Activated T-cell treated with anti-CD3 and anti-CD28 coated beads, Interleukin-2, amount 50 U/mL, for 72 hours (primary cell): ENCODE measurements at places on chromosomes 11 and 22.

DNA sequence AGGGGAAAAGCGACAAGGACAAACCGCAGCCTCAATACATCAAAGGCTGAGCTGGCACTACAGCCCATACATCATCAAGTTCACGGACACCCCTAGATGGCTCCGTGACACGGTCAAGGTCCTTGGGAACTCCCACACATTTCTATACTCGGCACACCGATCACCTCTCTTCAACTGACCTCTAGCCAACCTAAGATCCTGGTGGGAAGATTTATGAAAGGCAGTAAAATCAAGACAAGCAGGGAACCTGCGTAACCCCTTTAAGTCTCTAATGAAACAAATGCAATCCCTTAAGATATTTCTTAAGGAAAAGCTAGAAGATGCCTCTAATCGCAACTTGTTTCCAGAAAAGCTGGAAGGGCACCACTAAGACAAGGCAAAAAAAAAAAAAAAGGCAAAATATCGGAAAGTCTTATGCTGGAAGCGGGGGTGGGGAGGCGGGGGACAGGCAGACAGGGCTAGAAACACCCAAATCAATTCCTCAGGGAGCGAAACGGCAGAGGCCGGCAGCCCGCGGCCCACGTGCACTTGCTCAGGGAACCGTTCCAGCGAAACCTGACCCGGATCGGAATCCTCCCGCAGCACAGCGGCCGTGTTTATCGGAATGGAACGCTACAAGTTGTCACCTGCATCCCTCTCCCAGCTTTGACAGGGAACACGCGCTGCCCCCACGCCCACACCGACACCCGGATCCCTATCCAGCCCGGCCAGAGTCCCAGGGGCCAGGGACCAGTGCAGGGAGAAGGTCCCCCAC, 1.4 kb downstream of the ARHGAP20 start:
- DNase-seq, result no peak

GRCh38 chr11:97607291-97608000, 1217.6 kb downstream of the JRKL start:
- DNase-seq, result no peak

GRCh38 chr22:50700387-50701075, 27.9 kb downstream of the SHANK3 start:
- no peak for DNase-seq

GRCh38 chr11:40202589-40203270, 1256.7 kb downstream of the LRRC4C start:
- no peak for DNase-seq

DNA sequence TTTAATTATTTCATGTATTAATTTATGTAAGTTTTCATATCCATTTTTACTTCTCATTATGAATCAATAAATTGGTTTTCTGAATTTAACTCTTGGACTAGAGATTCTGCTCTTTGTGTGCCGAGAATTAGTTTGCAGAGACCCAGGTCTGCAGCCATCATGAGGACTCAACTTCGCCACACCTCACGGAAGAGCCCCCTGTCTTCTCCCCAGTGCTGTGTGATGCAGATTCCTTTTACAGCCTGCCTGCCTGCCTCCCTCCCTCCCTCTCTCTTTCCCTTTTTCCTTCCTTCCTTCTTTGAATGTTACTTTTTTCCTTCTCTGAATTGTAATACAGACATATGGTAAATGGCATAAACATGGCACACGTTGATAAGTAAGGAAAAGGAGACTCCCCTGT, 947.7 kb downstream of the TBC1D22A start:
- no peak for DNase-seq

DNA sequence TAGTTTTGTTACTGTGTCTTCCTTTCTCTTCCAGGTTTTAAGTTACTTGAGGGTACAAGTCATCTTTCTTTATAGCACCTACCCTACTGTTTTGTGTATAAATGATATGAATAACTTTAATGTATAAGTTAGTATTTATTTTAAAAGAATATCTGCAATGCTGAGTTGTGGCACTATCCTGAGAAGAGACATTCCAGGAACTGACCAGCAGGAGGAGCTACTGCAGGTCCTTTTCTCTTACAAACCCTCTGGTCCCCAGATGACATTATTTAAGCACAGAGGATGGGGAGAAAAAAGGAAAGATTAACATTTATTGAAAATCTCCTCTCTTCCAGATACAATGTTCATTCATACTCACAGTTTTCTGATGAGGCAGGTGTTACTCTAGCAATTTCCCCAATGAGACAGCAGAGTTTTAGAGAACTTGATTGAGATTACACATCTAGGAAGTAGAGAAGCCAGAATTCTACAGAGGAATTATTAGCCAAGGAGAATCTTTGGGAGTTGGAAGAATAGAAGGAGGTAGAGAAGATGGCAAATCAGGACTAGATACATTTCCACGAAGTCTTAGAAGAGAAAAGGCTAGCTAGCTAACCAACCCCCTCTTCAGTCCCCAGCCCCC, 541.2 kb upstream of the API5 start:
- DNase-seq, result peak; percentile 1

DNA sequence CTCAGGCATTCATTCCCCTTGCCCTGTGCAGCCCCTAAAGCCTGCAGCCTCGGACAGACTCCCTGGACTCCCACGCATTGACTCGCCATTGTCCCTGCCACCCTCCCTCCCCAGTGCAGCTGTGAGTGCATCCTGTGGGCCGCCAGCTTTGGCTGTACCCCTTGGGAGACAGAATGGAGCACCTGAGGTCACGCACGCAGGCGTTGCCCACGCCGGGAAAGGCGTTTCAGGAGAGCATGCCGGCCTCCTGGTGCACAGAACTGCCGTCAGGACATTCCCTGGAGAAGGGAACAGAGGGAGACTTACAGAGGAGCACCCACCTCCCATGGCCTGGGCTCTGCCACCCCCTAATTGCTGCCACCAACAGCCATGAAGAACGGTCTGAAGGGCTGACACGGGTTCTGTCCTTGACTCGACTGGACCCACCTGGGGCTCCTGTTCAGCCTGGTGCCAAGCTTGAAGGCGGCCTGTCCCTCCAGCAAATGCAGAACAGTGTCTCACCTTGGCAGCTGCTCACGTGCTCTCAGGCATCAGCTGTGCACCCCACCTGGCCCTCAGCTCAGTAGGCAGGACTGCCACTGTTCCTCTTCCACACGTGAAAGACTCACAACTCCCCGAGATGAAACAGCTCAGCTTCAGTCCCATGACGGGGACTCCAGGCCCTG, 503.8 kb downstream of the BRD1 start:
- no peak for DNase-seq

DNA sequence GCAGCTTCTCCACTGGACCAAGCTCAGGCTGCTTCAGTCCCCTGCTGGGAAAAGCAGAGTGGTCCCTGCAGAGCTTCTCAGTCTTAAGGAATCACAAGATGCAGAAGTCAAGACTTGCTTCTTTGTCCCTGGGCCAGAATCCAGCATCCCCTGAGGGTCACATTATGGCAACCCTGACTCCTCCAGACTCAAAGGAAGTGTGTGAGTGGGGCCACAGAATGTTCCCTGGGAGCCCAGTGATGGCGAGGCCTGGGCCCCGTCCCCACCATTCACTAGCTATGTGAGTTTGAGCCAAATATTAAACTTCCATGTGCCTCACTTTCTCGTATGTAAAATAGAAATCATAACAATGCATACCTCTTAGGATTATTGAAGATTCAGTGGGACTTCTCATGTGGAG, 122.2 kb upstream of the NCAM1 start:
- DNase-seq, result no peak

DNA sequence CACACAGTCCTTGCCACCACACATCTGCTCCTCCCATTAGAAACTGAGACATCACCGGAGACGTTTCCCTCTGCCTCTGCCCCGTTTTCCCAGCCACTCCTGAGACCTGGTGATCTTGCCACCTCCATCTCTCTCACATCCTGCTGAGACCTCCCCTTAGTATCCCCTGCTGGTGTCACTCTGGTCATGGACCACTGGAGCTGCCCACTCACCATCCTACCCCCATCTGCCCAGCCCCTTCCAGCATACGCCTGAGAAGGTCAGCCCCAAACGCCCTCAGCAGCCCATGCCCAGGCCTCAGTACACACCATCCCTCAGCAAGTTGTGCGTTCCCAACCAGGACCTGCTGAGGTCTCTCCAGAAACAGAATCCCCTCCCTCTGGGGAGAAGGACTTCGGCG, 64.3 kb downstream of the SHANK2 start:
- no peak for DNase-seq

DNA sequence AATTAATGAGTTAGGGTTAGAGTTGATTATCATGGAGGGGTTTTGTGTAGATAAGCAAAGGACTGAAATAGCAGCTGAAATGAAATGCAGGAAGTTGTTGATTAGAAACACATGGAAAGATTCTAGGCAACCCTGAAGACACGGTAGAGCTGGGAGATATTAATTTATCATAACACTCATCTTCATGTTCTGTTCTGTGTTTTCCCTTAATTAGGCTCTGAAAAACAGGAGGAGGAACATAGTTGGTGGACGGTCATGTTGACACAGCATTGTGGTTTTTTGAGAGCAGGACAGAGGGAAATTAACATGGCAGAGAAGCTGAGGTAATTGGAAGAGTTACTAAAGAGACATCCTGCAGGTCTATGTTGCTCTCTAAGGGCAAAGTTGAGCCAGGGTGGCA, 138.8 kb upstream of the UBASH3B start:
- DNase-seq, result no peak

- DNase-seq, result no peak
These were observed 16.8 kb downstream of the SELENOO start for GRCh38 chr22:50217543-50218152.

DNA sequence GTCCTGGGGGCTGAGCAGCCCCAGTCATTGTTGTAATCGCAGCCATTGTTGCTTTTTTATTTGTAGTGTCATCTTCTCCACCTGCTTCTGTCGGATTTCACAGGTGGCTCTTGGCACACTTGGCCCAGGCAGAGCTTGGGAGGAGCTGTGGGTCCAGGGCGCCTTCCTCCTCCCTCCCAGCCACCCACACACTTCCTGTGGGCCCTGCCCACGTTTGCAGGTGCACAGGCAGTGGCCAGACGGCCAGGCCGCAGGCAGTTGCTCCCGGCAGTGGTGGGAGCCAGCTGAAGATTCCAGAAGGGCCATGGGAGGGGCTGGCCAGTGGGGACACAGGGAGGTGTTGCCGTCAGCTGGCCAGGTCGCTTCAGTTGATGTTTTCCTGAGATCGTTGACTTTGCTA, 1191.9 kb downstream of the BRD1 start:
- no peak for DNase-seq

- DNase-seq, result no peak
These were observed 20.9 kb downstream of the TCP11L1 start for GRCh38 chr11:33060271-33060670.

DNA sequence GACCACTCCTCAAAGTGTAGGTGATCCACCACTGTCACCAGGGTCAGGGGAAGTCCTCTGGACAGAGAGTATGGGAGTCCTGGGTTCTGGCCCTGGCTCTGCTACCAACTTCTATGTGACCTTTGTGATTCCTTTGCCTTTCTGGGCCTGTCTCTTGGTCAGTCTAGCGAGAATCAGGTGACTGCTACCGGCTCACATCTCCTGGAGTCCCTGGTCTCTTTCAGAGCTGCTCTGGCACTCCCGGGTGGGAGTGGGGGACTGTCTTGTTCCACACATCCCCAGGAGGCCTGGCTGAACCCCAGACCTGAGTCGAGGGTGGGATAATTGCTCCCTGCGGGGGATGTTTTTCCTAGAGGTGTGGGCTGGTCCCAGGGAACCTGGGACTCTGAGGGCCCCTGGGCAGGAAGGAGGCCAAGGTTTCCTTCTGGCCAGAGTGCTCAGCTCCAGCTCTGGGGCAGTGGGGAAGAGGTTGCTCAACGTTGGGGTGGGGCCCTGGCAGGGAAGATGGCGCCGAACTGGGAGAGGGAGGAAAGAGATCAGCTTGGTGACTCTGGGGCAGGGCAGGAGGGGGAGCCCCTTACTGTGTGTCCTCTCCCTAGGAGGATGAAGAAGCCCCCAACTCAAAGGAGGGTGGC, 2.1 kb downstream of the SOX10 start:
- DNase-seq, result no peak

DNA sequence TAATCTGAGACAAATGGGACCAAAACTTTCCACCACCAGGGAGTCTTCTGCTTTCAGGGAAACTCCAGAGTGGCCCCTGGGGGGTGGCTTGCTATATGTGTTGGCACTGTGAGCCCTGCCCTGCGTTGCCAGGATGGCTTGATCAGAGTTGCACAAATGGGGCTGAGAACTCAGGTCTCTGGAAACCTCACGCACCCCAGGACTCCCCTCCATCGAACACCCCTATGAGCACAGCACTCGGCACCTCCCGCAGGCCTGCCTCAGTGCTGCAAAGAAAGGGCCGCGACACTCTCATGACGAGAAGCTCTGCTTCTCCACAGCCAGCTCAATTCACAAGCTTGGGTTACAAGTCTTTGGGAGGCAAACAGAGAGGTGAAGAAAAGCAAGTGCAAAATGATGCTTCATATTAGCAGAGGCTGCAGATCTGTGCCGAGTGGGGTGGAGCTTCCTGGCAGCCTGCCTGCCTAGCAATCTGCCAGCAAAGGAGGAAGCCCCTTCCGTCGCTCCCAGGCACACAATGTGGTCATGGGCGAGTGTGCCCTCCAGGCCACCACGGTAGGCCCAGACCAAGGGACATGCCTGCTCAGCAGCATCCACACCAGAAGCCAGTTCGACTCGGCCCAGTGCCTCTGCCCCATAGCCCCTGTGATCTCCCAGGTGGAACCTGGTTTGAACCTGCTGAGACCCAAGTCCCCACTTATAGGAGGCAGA, 55.7 kb downstream of the MYH9 start:
- peak; percentile 66 for DNase-seq

GRCh38 chr11:35153280-35153679, 14.3 kb downstream of the CD44 start:
- DNase-seq, result no peak

- DNase-seq, result no peak
These were observed 53.8 kb downstream of the PACS1 start for GRCh38 chr11:66123902-66124301.

GRCh38 chr11:47565340-47566148, at the start of gene PTPMT1:
TSS of gene PTPMT1 (plus strand) at chr11:47565599. CDS start at chr11:47565623, 24 bp downstream.
- peak; percentile 85 for DNase-seq

DNA sequence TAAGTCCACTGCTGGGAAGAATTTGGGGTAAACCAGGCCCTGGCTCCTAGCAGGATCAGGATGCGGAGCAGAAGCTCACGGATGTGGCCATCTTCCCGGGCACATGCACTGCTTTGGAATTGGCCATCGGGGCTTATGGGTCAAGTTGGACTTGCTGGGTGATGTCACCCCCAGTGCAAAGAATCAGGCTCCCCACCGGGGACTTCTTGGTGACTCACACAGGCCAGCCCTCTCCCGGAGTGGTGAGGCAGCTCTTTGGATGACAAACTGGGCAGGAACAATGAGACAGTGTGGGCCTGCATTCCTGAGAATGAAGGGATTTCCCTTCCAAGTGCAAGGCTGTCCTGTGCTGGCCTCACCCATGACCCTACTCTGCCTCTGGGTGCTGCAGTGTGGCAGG, 128.8 kb upstream of the ANO1 start:
- DNase-seq, result no peak

- no peak for DNase-seq
These were observed 45.5 kb downstream of the ADM start for GRCh38 chr11:10350334-10350733.

DNA sequence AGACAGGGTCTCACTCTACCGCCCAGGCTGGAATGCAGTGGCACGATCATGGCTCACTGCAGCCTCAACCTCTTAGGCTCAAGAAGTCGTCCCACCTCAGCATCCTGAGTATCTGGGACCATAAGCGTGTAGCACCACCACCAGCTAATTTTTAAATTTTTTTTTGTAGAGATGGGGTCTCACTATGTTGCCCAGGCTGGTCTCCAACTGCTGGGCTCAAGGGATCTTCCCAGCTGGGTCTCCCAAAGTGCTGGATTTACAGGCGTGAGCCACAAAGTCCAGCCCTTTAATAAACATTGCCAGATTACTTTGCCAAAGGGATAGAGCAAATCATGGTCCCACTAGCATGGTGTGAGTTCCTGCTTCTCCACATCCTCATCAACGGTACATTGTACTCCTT, 45.6 kb downstream of the KMT5B start:
- DNase-seq, result no peak
